ENCODE measurements at places on chromosomes 5 and 9. TPM values are rescaled to one million over a fixed set of nuclear protein-coding genes. Genes with fewer than 3 reads are reported as not detected.

The PCDHGB1 gene
- total RNA-seq: 4.3 TPM

The TPM2 gene
- 241 TPM for total RNA-seq

The LTC4S gene
- not detected for total RNA-seq

DNA sequence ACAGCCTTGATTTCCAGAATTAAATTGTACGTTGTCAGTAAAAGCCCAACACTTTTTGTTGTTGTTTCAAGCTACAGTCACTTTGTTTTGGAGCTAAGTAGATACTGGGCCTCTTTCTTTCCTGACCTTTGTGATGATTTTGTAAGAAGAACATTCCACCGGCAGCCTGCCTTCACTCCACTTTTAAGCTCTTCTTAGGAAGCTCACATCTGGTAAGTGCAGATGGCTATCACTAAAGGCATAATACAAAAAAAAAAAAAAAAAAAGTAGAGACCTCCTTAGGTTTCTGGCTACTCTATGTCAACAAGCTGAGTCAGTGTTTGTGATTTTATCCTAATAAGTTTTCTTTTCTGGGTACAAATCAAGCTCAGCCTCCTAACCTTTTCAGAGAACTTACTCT lies 1922.1 kb upstream of the WWC1 start:
- H3K27me3 ChIP-seq: no peaks in the 10 kb centered on the region
- H3K36me3 ChIP-seq: no peaks in the 10 kb centered on the region
- peak overlapping the region; percentile 94 for H3K27ac ChIP-seq
- DNase-seq: peak; percentile 67

GRCh38 chr9:78149702-78150291 lies 86.1 kb upstream of the CEP78 start:
- no peak for DNase-seq
- no peak overlapping the region for H3K27ac ChIP-seq
- H3K4me1 ChIP-seq: no peaks in the 10 kb centered on the region
- H3K4me3 ChIP-seq: no peak overlapping the region

GRCh38 chr9:2255128-2255527 lies 240.0 kb downstream of the SMARCA2 start:
- H3K4me1 ChIP-seq: peaks cover 15% of the 10 kb centered on the region
- no peak overlapping the region for H3K4me3 ChIP-seq
- DNase-seq: no peak

- no peaks in the 10 kb centered on the region for H3K36me3 ChIP-seq
- H3K4me3 ChIP-seq: no peak overlapping the region
- DNase-seq: no peak
- no peaks in the 10 kb centered on the region for H3K4me1 ChIP-seq
Measured at GRCh38 chr5:43221502-43221901, 29.5 kb downstream of the NIM1K start.

GRCh38 chr5:85990998-85991397 lies 626.7 kb upstream of the COX7C start:
- H3K27me3 ChIP-seq: no peaks in the 10 kb centered on the region
- H3K4me3 ChIP-seq: no peak overlapping the region
- no peaks in the 10 kb centered on the region for H3K36me3 ChIP-seq
- DNase-seq: peak; percentile 4

DNA sequence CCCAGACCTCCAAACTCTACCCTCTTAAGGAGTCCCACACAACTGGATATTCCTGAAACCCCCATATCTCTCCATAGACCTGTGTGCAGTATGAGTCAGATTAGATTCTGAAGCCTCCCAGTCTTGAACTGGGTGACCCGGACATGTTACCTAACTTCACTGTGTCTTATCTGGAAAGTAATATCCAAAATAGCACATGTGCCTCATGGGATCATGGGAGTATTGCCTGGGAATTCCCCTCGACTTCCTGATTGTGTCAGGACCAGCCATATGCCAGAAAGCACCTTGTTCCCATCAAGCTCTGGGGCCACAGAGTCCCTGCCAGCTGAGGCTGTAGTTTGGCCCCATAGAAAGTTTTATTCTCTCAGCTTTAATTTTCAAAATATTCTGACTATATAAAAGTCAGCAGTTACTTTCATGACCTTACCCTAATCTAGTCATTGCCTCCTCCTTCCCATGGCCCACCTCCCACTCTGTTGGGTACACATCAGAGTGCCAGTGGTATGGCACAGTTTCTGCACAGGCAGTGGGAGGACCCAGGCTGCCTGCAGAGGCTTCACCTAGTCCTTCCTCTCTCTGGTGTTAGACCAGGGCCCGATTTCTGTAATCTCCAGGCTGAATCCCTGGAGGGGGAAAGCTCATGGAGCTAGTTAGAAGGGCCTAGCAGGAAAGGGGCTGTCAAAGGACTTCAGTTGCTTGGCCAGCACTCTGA lies 19.5 kb upstream of the B4GALT1 start:
- no peaks in the 10 kb centered on the region for H3K4me1 ChIP-seq
- H3K27ac ChIP-seq: no peak overlapping the region
- no peak overlapping the region for H3K4me3 ChIP-seq
- no peak for DNase-seq

- no peaks in the 10 kb centered on the region for H3K27me3 ChIP-seq
- peaks cover 16% of the 10 kb centered on the region for H3K4me1 ChIP-seq
- H3K4me3 ChIP-seq: no peak overlapping the region
- H3K27ac ChIP-seq: no peak overlapping the region
- DNase-seq: peak; percentile 41
Measured at GRCh38 chr9:73215249-73215648, 63.6 kb downstream of the ANXA1 start.

GRCh38 chr5:18219241-18219640 lies 585.0 kb downstream of the TAF11L14 start:
- no peaks in the 10 kb centered on the region for H3K4me1 ChIP-seq
- H3K27ac ChIP-seq: no peak overlapping the region
- H3K27me3 ChIP-seq: no peaks in the 10 kb centered on the region
- H3K4me3 ChIP-seq: no peak overlapping the region
- H3K36me3 ChIP-seq: no peaks in the 10 kb centered on the region

DNA sequence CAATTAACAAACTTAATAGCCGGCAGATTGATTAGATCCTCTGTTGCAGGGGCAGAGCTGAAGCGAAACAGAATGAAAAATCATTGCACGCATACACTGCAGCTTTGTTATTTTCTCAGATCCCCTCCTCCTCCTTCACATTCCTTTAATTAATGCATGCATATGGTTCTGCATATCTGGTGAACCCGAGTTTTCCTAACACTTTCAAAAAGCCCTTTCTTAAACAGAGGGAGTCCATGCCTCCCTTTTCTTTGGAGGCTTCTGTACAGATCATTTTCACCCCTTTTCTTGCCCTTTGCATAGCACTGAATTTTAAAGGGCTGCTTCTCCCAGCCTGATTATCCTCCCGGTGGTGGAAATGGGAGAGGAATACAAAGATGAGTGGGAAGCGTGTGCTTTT lies 136.6 kb upstream of the TBCA start:
- no peak overlapping the region for H3K4me3 ChIP-seq
- DNase-seq: no peak
- H3K27me3 ChIP-seq: no peaks in the 10 kb centered on the region
- no peaks in the 10 kb centered on the region for H3K36me3 ChIP-seq
- peaks cover 7% of the 10 kb centered on the region for H3K4me1 ChIP-seq
- H3K27ac ChIP-seq: no peak overlapping the region
